ENCODE measurements at places on chromosomes 4 and X.

- DNase-seq: no peak
Observed at GRCh38 chrX:10278716-10279115, 121.9 kb downstream of the CLCN4 start.

DNA sequence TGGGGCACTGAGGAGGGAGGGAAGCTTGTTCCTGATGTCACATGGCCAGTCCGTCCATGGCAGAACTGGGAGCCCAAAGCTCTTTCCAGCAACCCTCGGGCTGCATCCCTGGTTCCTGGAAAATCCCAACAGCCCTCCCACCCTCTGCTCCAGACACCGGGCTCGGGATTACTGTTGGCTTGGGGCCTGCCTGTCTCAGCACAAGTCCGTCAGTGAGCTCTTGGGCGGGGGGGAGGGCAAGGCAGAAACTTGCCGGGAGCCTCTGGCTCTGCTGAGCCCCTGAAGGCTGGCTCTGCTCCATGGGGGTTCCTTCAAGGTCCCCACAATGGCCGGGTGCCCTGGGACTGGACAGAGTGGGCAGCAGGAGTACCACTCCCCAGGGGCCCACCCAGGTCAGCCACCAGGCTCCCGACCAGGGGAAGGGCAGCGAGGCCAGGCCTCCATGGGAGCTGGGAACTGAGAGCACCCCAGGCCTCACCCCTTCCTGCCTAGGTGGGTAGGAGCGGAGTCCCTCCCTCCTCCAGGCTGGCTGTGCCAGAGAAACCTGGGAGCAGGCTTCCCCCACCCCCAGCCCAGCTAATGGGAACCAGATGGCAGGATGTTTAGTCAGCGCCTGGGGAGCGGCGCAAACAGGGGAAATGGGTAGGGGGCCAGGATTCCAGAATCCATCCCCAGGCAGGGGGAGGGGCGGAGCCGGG lies 6.4 kb upstream of the HAUS7 start:
- no peak for DNase-seq

DNA sequence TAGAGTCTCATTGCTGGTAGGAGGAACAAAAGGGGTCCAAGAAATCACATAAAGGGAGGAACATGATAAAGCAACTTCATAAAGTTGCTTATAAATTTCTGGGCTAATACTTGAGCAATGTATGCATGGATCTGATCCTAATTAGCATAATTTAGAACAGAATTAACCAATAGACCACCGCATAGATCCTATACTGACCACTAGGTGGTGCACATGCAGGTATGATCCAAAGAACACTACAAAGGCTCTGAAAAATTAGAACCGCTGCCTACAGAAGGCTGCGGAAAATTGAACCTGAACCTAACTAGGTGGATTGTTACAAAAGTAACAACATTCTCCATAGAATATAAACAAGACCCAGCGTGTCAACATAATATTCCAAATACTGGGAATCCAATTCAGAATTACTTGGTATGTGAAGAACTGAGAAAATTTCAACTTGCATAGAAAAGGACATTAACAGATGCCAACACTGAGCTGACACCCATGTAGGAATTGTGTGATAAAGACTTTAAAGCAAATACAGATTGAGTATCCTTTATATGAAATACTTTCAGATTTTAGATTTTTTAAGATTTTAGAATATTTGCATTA lies 23.3 kb downstream of the BRCC3 start:
- no peak for DNase-seq

DNA sequence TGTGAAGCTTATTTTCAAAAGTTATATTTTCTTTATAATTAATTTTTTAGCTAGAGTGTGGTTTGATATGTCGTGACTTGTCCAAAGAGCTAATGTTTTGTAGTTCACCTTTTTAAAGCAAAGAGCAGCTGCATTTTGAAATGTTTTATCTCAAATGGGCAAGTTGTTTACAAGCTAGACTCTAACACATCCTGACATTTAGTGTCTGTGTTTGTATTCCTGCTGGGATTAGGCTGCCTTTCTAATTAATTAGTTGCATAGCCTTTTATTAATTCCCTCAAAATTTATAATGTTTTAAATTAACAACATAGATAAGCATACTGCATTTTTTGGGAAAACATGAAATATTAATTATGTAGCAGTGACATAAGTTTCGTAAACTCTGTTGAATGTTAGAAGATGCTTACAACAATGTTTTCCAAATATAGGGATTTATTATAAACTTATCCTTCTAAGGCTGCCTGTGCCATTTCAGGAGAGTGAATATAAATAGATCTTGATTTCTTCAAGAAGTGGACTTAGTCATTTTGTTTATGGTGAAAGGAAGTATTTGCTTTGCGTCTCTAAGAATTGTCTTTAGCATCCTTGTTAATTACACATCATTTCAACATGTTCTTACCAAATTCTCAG lies 37.7 kb upstream of the NUDT6 start:
- DNase-seq: no peak

DNA sequence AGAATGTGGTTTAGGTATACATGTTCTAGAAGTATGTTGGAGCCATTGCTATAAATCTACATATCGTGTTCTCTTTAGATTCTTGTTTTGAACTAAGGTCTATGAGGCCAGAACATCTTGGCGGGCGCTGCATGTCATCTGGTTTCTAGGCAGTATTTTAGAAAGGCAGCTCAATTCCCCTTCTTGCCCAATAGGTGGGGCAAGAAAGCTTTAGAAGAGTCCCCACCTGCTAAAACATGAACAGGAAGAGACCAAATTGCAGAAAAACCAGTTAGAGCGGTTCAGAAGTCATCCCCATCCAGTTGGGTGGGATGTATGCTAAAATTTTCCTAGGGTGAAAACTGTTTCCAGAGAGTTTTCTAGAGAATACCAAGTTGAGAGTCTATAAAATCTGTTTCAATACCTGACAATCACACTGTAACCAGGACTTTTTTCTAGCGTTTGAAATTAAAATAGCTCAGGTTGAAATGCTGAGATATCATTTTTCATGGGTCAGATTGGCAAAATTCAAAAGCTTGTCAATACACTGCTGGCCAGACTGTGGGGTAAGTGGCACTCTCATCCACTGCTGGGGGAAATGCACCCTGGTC lies 17.5 kb upstream of the SH3KBP1 start:
- no peak for DNase-seq

- DNase-seq: no peak
Observed at GRCh38 chrX:135170877-135171519, at the start of gene CT55. TSS of gene CT55 (minus strand) at chrX:135171398. CDS start at chrX:135171171, 227 bp downstream.

GRCh38 chr4:338759-339097 lies 1.1 kb downstream of the ZNF141 start:
- DNase-seq: no peak

- DNase-seq: no peak
Observed at GRCh38 chr4:89685277-89685676, 151.7 kb downstream of the SNCA start.

DNA sequence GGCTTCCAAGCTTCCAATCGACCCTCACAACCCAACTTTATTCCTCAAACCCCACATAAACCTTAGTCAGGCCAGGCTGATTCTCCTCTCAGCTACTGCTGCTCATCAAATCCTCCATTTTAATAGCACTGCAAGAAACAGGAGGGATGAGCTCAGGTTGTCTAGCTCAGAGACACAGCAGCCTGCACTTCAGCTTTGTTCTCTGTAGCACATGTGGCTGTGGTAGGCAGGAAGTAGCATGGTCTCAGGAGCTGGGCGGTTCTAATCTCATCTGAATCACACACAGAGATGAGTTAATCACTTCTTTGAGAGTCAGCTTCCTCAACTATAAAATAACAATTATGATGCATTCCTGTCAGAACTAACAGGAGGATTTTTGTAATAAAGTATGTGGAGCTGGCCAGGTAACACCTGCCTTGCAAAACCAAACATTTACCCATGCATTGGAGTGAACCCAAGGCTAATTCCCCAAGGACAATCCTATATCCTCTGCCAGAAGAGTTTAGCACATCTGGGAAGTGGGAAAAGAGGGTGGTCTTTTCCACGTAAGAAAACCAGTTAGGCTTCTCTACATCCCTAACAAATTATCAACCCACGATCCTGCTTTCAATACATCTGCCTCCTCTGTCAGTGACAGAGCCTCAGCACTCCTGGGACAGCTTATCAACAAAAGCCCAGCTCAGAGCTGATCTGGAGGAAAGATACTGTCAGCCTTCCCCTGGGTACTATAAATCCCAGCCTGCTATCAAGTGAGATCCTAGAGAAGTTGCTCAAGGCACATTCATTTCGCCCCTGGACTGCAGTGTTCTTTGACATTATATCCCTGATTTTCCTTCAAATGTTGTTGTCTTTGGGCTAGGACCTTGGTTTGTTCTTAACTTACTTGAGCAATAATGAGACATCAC lies 32.8 kb downstream of the ELOVL6 start:
- peak; percentile 39 for DNase-seq

DNA sequence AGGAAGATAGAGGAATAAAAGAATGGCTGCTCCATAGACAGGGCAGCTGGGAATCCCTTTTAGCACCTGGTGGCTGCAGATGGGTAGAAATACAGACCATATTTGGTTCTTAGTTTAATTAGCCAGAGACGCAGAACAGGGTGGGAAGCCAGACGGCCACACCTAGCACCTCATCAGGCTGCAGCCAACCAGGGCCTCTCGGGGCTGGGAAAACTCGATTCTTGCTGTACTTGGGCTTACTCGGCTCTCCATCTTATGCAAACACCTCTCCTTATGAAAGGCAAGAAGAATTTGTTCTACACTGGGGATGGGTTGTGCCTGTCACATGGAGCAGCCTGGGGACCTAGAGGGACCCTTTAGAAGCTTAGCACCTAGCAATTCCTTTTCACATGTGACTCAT lies 19.7 kb downstream of the IRAK1 start:
- no peak for DNase-seq

- DNase-seq: no peak
Observed at GRCh38 chrX:83416273-83416672, 91.8 kb upstream of the POU3F4 start.

GRCh38 chr4:113447061-113447460 lies 314.5 kb downstream of the CAMK2D start:
- no peak for DNase-seq

- no peak for DNase-seq
Observed at GRCh38 chr4:187125062-187125461, 401.4 kb upstream of the FAT1 start.

- DNase-seq: no peak
Observed at GRCh38 chrX:23578079-23578478, 89.2 kb upstream of the PRDX4 start.

DNA sequence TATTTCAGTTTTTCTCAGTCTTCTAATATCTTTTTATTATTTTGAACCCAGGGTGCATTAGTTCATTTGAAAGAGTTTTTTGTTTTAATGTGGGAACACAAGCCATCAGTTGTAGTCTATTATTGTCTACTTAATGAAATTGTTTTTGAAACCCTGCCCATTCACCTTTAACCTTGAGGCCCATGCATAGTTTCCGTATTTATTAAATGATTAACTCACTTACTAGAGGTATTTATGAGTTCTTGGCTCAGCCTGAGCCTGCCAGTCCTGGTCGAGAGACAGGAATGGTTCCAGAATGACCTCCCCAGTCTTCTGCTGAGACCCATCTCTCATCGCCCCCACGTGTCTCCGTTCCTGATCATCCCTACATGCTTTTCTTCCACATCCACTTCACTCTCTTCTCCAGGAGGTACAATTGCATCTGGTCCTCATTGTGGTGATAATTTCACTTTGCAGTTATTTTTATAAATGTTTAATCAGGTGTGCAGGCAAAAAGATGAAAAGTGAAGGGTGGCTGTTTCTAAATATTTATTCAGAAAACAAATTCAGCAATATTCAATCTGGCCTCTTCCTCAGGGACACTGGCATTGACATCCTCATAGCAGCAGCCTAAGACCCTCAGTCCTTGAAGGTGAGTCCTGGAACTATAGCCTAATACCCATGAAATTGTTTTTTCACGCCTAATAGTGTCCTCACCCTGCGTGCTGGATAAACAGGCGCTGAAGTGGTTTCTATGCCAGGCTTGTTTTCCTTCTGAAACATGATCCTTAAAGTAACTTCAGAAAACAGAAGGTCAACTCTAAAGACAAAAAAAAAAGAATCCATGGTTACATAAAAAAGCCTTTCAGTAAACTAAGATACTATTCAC lies 112.8 kb downstream of the KDR start:
- DNase-seq: no peak

DNA sequence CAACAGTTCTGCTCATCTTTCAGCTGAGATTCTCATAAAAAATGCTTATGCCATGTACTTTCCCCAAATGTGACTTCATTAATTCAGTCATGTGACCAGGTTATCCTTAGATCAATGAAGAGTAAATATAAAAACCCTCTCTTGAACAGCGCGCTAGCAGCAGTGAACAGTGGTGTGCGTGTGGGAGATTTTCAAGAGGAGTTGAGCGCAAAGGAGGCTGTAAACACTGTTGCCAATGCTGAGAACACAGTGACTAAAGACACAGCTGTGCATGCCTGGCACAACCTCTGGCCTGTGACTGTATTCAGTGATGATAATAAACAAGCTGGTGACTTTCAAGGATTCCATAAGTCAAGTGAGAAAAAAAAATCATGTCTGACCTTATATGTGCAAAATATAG lies 25.1 kb downstream of the MSX1 start:
- no peak for DNase-seq

DNA sequence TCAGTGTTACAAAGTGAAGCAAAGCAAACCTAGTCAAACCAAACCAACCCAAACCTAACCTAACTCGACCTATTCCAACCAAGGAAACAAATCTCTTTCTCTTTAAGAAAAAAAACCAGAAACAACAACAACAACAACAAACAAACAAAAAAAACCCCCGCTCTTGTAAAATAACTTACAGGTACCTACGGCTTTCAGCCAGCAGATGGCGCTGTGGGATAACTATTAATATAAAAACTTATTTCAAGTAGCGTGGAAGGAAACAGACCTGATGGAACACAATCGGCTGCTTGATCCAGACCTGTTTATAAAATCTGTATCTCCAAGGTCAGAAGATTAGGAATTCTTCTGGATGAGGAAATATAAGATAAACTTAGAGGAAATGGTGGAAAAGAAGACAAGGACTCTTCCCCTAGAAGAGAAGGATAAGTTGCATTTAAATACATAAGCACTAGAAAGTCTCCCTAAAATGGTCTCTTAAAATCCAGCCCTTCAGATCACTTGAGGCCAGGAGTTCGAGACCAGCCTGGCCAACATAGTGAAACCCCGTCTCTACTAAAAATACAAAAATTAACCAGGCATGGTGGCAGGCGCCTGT lies 34.4 kb upstream of the CDKL5 start:
- DNase-seq: peak; percentile 59

GRCh38 chrX:133215747-133216146 lies 2.4 kb downstream of the TFDP3 start:
- no peak for DNase-seq

GRCh38 chr4:163492951-163493504 lies 1.5 kb upstream of the TMA16 start:
- no peak for DNase-seq

GRCh38 chr4:3198906-3199305 lies 50.1 kb upstream of the MSANTD1 start:
- DNase-seq: no peak

DNA sequence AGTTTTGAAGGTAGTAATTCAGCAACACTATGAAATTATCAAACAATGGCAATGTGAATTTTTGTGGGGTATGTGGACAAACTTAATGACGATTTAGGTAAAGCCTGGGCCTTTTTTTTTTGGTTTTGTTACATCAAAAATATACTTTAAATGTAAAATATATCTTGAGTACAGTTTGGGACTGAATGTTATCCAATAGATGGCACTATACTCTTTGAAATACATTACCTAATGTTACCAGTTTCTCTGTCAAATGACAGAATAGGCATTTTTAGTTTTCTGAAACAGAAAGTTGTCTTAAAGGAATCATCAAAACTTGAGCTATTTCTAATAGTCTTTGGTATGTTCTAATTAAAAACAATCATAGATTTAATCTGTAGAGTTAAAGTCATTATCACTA lies 1651.9 kb downstream of the C4orf33 start:
- DNase-seq: no peak

All from stimulated activated CD4-positive, alpha-beta T cell treated with anti-CD3 and anti-CD28 coated beads, Interleukin-12 subunit alpha, Interleukin-12 subunit beta, amount 100 ng/mL, for 48 hours (primary cell).